Hypothalamus (tissue), 51 donors: ENCODE measurements at places on chromosomes 11 and 22.

DNA sequence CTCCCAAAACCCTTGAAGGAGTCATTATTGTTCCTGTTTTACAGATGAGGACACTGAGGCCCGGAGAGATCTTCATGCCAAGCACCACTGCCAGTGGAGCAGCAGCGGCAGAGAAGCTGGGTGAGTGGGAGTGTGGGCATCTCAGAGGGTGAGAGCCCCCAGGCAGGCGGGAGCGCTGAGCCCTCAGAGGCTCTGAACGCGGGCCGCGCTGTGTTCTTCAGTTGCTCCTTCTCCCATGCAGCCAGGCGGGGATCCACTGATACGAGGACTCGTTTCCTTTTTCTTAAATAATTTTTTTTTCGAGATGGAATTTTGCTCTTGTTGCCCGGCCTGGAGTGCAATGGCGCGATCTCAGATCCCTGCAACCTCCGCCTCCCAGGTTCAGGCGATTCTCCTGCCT, 47.0 kb downstream of the TPBGL start:
- DNase-seq: no peak

GRCh38 chr22:46054091-46055073, 77.4 kb upstream of the WNT7B start:
- DNase-seq: peak; percentile 57

- DNase-seq: no peak
Measured at GRCh38 chr22:40524392-40525249, 111.9 kb downstream of the MRTFA start.

GRCh38 chr22:31646186-31647019, 15.6 kb downstream of the PISD start:
- no peak for DNase-seq

DNA sequence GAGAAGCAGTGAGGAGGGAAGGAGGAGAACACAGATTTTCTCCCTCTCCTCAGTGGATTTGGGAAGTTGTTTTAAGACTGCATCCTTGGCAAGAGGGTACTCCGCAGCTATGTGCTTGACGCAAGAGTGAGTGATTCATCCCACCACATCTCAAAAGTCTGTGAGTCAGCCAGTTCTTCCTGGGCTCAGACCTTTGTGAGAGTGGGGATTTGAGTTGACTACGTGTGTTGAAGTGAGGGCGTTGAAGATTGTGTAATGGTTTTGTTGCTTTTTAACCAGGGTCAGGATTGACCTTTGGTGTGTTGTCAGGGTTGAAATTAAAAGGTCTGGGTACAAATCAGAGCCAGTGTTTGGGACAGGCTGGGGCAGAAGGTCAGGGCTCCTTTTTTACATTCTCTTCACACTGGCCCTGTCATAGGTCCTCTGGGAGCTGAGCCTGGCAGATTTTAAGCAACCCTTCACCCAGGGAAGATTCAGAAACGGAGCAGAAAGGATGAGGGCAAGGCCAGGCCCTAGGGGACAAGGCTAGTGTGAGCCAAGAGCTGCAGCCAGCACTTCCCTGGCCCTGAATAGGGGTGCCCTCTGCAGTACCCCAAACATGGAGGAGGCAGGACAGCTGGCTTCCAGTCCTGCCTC, 4.2 kb upstream of the C11orf86 start:
- no peak for DNase-seq

DNA sequence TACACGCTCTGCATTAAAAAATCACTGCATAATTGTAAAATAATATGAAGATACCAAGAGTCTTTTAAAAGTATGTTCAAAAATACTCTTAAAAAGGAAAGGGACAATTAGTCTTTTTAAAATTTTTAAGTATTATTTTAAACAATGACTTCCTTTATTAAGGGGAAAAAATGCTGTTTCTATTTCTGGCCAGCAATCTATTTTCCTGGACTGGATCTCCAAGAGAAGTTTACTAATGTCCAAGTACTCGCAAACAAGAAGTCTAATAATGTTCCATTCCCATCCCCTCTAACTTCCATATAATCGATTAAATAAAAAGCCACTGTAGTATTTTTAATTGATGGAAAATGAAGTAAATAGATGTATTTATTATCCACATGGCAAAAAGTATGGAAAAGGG, 123.7 kb downstream of the MPPED2 start:
- no peak for DNase-seq
